ENCODE measurements at places on chromosomes 2 and 18.

GRCh38 chr2:216084547-216084946 lies 2.8 kb downstream of the TMEM169 start:
- no peaks in the 10 kb centered on the region for H3K36me3 ChIP-seq
- no peak overlapping the region for H3K27ac ChIP-seq
- DNase-seq, result no peak
- H3K4me1 ChIP-seq, result peaks cover 25% of the 10 kb centered on the region
- H3K4me3 ChIP-seq, result no peak overlapping the region

GRCh38 chr2:241040081-241040803 lies 41.8 kb downstream of the SNED1 start:
- H3K27ac ChIP-seq, result no peak overlapping the region
- no peaks in the 10 kb centered on the region for H3K36me3 ChIP-seq
- no peak overlapping the region for H3K4me3 ChIP-seq
- peak; percentile 1 for DNase-seq
- no peaks in the 10 kb centered on the region for H3K4me1 ChIP-seq

- H3K4me1 ChIP-seq, result peaks cover 22% of the 10 kb centered on the region
- peaks cover 5% of the 10 kb centered on the region for H3K36me3 ChIP-seq
- DNase-seq, result no peak
- H3K4me3 ChIP-seq, result no peak overlapping the region
Measured at GRCh38 chr2:86439879-86440630, 1.1 kb upstream of the KDM3A start.

DNA sequence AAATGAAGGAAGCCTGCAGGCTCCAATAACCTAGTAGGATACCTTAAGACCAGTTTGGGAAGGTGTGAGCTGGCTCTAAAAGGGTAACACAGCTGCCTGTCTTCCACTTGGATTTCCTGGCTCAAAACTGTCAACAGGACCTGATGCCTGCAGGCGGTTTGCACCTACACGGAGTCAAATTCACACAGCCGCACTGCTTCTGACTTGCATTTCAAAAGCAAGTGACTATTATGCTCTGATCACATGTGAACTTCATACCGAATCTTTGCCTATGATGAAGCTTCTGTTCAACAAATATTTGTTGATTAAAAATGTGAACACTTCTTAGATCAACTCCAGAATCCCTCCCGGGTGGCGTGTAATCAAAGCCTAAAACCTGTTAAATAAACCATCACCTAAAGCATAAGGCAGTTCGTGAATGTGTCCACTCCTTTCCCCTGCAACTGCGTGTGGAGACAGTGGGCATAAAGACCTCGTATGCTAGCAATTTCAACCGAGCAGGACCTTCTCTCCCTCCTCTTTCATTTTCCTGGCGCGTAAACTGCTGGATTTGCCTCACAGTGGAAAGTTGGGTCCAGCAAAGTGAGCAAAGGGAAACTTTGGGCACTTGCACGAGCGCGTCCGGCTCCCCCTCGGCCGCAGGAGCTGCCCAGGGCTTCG lies 784 bp downstream of the CRACDL start:
- peaks cover 12% of the 10 kb centered on the region for H3K4me1 ChIP-seq
- H3K27ac ChIP-seq, result no peak overlapping the region
- no peak overlapping the region for H3K4me3 ChIP-seq
- H3K36me3 ChIP-seq, result no peaks in the 10 kb centered on the region

DNA sequence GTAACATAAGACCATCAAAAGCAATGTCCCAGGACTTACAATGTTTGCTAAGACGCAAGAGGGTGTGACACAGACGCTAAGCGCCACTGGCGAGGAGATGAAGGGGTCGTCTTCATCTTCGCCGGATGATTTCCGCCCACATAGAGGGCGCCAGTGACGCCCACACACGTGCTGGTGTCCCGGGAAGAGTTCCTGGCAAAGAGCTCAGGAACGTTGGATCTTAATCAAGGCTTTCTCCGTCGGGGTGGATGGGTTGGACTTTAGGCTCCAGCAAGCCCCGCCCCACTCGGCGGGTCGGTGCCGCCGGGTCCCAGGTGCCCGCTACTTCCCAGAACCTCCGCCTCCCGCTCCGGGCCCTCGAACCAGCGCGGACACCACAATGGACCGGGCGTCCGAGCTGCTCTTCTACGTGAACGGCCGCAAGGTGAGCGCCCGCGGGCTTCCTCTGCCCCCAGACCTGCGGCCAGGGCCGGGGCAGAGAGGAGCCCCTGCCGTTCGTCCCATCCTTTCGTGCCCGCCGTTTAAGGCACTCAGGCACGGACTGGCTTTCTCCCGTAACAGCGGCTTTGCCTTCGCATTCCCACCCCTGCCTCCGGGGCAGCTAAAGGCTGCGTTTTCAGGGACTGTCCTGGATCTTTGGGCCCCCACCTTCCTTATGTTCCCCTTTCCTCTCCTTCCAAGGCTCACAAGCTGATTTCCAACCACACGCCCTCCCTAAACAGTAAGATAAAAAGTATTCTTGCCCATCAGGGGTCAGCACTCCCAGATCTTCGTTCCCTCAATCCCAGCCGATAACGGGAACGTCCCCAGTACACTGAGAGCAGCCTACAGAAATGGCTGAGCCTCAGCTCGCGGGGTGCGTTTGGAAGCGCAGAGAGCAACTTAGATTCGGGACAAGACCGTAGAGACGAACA lies at the start of gene AOX1:
TSS of gene AOX1 (plus strand) at position 285 of the 914 bp plus-strand sequence. CDS start at position 380, 95 bp downstream.
- H3K27ac ChIP-seq, result no peak within 1 kb of the TSS
- peaks cover 14% of the 10 kb centered on the region for H3K4me1 ChIP-seq
- H3K27me3 ChIP-seq, result peaks cover 10% of the 10 kb centered on the region
- H3K36me3 ChIP-seq, result peaks cover 8% of the 10 kb centered on the region
- DNase-seq, result peak; percentile 8

DNA sequence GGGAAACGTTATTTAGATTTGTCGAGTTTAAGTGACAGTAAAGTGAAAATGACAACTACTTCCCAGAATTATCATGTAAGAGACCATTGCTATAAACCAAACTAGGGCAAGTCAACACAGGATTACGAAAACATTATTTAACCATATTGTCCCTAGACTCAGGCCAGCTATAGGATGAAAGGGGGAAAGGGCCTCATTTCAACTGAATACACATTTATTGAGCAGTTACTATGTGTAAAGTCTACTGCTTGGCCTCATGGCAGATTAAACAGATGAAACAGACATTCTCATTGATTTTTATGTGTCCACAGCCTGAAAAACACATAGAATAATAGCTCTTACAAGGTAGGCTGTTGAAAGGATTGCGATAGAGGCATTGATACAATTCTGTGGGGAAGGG lies 32.7 kb downstream of the ARHGEF33 start:
- no peak overlapping the region for H3K27ac ChIP-seq
- H3K4me3 ChIP-seq, result no peak overlapping the region
- H3K4me1 ChIP-seq, result no peaks in the 10 kb centered on the region
- H3K36me3 ChIP-seq, result no peaks in the 10 kb centered on the region
- H3K27me3 ChIP-seq, result no peaks in the 10 kb centered on the region

GRCh38 chr2:26584656-26585055 lies 56.5 kb downstream of the CIB4 start:
- DNase-seq, result no peak
- H3K4me1 ChIP-seq, result no peaks in the 10 kb centered on the region
- no peaks in the 10 kb centered on the region for H3K36me3 ChIP-seq

DNA sequence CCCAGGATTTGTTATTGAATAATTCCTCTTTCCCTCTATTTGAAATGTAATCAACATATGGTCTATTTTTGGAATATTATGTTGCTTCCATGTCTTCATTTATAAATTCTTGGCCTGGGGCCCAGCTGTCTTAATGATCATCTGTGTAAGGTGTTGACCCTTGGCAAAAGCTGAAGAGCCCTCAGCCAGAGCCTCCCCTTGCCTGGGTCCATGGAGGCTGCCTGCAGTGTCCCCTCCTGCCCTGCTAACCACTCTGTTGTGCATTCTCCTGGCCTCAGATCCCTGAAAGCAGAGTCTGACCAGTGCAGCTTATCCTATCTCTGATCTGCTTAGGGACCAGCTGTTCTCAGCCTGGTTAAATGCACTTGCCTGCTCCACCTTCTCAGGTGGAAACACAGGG lies 226.1 kb upstream of the APCDD1 start:
- no peaks in the 10 kb centered on the region for H3K36me3 ChIP-seq
- no peaks in the 10 kb centered on the region for H3K27me3 ChIP-seq
- H3K27ac ChIP-seq, result no peak overlapping the region
- DNase-seq, result no peak

DNA sequence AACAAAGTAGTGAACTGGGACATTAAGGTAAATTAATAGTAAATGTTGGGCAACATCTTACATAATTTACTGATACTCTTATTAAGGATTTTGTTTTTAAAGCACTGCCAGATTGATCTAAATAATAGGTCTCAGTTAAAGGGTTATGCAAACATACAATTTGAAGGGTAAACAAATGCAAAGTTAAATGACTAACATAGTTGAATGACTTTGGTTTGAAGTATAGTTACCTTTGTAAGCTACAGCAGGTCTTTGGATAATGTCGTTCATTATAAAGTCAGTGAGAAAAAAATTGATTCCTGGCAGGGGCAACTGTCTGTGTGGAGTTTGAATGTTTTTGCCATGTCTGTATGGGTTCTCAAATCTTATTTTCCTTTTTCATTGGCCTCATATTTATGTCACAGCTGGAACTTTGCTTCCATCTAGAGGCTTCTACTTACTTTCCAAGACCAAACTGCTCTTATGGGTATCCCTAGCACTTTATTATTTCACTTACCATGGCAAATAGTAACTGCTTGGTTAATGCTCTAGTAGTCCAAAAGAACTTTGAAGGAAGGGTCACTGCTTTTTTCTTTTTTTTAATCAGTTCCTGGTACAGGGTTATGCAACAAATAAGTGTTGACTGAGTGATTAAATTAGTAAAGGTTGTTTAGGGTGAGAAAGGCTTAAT lies 107.8 kb downstream of the NBEAL1 start:
- peaks cover 36% of the 10 kb centered on the region for H3K36me3 ChIP-seq
- no peak for DNase-seq
- H3K27me3 ChIP-seq, result no peaks in the 10 kb centered on the region
- H3K4me3 ChIP-seq, result no peak overlapping the region

DNA sequence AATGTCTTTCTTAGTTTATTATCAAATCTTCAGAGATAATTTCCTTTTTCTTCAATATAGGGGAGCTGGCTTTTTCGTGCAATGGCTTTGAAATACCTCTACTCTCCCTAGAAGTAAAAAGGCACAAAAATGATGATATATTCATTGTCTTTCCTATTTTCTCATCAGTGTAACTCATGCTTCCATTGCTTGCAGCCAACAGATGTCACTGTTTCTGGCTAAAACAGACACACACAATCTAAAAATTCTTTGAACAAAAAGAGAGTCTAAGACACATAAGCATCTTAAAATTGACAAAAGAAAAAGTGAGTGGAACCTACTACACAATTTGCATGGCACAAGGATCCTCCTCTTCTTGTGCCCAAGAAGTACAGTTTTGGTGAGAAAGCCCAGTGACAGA lies 448.7 kb upstream of the VRK2 start:
- no peaks in the 10 kb centered on the region for H3K36me3 ChIP-seq
- H3K4me1 ChIP-seq, result peaks cover 34% of the 10 kb centered on the region
- H3K27me3 ChIP-seq, result no peaks in the 10 kb centered on the region
- no peak overlapping the region for H3K27ac ChIP-seq

DNA sequence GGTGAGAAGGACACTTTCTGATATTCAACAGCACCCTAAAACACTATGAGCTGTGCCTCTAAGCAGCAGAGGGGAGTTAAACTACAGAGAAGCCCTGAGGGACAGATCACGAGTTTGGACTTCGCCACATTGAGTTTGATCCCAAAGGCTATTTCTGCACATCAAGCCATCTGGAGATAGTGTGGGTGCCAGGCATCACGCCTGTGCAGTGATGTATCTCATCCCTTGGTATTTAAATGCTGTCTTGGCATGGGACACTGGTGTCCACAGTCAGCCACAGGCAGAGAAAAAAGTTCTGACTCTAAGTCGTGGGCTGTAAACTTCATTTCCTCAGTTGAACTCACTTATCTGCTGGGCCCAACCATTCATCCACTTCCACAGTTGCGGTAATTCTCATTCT lies 742.3 kb upstream of the CELF4 start:
- no peak overlapping the region for H3K27ac ChIP-seq
- no peak overlapping the region for H3K4me3 ChIP-seq
- no peaks in the 10 kb centered on the region for H3K4me1 ChIP-seq
- DNase-seq, result no peak
- no peaks in the 10 kb centered on the region for H3K36me3 ChIP-seq

GRCh38 chr2:112839407-112840067 lies 3.0 kb upstream of the IL1B start:
- peak overlapping the region; percentile 67 for H3K27ac ChIP-seq
- peaks cover 87% of the 10 kb centered on the region for H3K4me1 ChIP-seq
- H3K4me3 ChIP-seq, result peak overlapping the region; percentile 56
- peak; percentile 100 for DNase-seq
- no peaks in the 10 kb centered on the region for H3K36me3 ChIP-seq

DNA sequence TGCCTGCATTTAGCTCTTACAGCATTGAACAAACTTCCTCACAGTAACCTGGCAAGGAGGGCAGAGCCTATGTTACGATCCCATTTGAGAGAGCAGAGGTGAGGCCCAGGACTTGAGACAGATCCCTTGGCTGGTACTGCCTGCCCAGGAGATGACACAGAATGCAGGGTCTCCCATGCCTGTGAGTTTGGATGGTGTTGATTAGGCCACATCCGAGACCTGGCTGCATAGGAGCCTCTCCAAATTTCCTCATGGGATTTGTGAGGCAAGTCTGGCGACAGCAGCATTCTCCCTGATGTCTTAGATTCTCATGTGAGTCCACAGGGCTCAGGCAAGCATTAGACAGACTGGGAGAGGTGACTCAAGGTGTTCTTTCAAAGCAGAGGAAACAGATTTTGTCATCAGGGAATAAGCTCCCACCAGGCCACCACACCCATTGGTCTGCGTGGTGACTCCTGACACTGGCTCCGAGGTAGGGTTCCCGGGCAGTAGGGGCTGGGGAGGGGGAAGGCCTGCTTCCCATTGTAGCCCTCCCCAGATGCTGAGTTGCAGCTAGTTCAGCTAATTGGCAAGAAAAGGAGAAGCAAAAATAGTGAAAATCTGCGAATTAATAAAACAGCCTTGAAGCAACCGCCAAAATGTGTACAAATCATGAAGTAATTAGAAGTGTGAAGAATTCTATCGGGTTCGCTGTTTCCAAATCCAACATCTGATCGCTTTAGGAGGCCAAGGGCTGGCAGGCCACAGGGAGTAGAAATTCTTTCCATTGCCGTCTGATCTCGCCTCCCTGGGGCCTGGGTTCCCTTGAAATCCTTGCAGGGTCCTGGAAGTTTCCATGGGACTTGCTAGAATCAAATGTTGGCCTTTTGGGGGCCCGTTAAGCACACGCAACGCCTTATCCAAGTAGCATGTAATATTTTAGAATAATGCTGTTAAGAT lies 68.0 kb downstream of the MAPK4 start:
- no peak overlapping the region for H3K27ac ChIP-seq
- H3K36me3 ChIP-seq, result no peaks in the 10 kb centered on the region
- H3K4me3 ChIP-seq, result no peak overlapping the region

DNA sequence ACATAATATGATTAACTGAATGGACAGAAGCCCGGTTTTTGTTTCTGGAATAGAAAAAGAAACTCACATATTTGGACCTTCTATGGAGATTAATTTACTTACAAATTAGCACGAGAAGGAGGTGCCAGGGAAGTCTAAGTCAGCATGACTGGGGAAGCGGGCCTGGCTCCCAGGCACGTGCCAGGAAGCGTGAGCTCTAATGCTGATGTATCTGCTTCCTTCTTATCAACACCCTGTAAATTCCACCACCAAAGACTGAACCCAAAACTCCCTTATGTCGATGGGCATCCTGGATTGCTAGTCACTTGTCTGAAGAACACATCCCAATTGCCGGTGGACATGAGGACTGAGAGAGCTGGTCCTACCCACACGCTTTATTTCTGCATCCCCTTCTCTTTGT lies 134.5 kb downstream of the GALNT14 start:
- no peaks in the 10 kb centered on the region for H3K4me1 ChIP-seq
- peak; percentile 11 for DNase-seq
- H3K27ac ChIP-seq, result no peak overlapping the region
